ENCODE measurements at places on chromosomes 1 and 21.

GRCh38 chr1:93720956-93721626, 39.5 kb upstream of the BCAR3 start:
- no peak for DNase-seq

DNA sequence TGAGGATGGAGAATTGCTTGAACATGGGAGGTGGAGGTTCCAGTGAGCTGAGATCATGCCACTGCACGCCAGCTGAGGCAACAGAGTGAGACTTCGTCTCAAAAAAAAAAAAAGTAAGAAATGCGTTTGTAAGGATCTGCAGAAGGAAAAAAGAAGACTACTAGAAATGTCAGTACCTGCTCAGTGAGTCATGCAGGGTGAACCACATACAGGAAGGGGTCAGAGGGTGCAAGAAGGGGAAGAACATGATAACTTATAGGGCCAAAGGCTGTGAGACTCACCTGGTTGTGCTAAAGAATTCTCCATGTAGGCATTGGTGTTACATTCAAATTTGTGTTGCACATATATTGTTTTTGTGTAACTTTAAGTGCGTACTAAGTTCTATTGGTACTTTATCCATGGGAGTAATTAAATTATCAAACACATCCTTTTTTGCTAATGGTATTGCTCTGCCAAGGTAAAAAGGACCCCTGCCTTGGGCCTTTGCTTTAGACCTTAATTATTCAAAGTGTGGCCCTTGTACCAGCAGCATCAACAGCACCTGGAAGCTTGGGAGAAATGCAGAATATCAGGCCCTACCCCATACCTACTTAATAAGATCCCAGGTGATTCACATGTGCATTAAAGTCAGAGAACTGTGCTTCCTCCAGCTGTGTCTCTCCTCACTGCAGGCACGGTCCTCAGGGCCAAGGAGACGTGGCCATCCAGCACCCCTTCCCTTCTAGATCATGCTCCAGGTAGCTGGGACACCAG, 96.4 kb upstream of the PPP2R5A start:
- no peak for DNase-seq

DNA sequence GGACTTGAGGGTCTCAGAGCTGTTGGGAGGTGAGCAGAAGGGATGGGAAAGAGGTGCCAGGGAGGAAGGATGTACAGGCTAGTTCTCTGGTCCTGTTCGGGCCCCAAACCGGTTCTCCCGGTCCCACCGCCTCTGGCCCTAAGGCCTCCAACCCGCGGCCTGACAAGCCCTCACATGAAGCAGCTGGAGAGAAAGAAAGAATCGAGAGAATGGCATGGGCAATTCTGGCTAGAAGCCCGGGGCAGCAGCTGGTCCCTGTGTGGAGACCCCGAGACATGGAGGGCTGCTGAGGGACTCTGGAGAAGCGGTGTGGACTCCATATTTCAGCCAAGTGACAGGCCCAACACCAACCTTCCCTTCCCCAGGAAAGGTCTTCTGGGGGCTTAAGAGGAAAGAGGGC, 730 bp downstream of the CDC42SE1 start:
- no peak for DNase-seq

- no peak for DNase-seq
Measured at GRCh38 chr1:33142483-33143064, 39.3 kb downstream of the TRIM62 start.

GRCh38 chr1:26826261-26827105, at the start of gene ZDHHC18:
TSS of gene ZDHHC18 (plus strand) at chr1:26826688. CDS start at chr1:26826805, 117 bp downstream.
- peak; percentile 67 for DNase-seq

- DNase-seq: peak; percentile 19
Measured at GRCh38 chr1:165851034-165851658, 23.7 kb downstream of the UCK2 start.

GRCh38 chr1:97192872-97193572, 471.4 kb downstream of the PTBP2 start:
- no peak for DNase-seq

- DNase-seq: no peak
Measured at GRCh38 chr1:234310460-234310817, 62.8 kb upstream of the COA6 start.

GRCh38 chr1:159953536-159954515, at the start of gene SLAMF9:
TSS of gene SLAMF9 (minus strand) at chr1:159954237. CDS start at chr1:159954137, 100 bp downstream.
- DNase-seq: no peak

- no peak for DNase-seq
Measured at GRCh38 chr1:162081316-162081715, 11.8 kb downstream of the NOS1AP start.

GRCh38 chr1:226029093-226029496, 30.0 kb upstream of the SDE2 start:
- no peak for DNase-seq

All from activated T-helper 2 cell treated with anti-CD3 and anti-CD28 coated beads, Interferon-gamma antibody, Interleukin-2, Interleukin-4, amounts not matched to agents 10 μg/mL and 5 μg/mL and 100 μg/mL, durations not matched to agents 14 hours and 24 hours and 36 hours (primary cell).